Suppressor macrophage (primary cell): ENCODE measurements at places on chromosomes 3 and 15.

GRCh38 chr3:28399206-28399605 is 50.6 kb upstream of the AZI2 start:
- DNase-seq, result no peak

DNA sequence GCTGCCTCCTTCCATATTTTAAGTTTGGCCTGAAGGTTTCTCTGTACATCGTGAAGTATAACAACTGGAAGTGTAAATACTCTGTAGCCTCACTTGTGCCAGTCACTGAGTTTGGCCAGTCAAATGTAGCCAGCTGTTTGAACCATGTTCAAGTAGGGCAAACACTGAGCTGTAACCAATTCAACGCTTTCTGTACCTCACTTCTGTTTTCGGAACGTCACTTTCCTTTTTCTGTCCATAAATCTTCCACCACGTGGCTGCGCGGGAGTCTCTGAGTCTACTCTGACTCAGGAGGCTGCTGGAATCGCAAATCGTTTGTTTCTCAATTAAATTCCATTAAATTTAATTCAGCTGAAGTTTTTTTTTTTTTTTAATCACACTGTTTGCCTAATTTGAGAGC is 88.8 kb upstream of the RARB start:
- DNase-seq, result no peak

DNA sequence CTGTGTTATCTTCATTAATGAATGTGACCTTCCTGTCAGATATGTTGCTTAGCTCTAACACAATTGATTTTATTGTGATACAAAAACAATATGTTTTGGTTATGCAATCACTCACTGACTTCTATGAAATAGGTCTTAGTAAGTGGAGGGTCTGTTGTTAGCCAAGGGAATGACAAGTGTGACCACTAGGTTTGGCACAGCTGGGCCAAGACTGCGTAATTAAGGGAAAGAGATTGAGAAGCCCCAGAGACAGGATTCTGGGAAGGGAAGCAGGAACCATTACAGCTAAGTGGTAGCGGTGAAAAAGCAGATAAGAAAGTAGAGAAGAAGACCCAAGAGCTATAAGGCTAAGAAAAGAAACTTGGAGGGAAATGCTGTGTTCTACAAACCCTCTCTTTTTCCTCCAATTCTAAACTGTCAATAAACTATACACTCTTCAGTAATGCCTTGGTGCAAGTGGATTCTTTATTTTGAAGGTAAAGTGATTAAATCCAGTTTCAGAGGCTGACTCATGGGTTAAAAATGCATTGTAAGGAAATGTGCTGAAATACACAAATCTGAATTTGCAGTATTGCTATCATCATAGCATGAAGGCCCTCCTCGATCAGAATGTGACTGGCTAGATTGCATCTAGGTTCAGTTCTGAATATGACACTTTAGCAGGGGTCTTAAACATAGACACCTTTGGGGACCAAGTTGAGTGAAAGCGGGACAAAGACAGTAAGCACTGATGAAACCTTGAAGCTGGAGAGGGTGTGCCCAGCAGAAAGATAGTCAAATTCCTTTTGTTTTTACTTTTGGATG is 26.1 kb downstream of the KCNMB2 start:
- no peak for DNase-seq

- no peak for DNase-seq
These were observed 82.3 kb downstream of the CLDN11 start for GRCh38 chr3:170500995-170501394.

GRCh38 chr3:87225659-87226058 is 1.4 kb upstream of the CHMP2B start:
- DNase-seq, result no peak

DNA sequence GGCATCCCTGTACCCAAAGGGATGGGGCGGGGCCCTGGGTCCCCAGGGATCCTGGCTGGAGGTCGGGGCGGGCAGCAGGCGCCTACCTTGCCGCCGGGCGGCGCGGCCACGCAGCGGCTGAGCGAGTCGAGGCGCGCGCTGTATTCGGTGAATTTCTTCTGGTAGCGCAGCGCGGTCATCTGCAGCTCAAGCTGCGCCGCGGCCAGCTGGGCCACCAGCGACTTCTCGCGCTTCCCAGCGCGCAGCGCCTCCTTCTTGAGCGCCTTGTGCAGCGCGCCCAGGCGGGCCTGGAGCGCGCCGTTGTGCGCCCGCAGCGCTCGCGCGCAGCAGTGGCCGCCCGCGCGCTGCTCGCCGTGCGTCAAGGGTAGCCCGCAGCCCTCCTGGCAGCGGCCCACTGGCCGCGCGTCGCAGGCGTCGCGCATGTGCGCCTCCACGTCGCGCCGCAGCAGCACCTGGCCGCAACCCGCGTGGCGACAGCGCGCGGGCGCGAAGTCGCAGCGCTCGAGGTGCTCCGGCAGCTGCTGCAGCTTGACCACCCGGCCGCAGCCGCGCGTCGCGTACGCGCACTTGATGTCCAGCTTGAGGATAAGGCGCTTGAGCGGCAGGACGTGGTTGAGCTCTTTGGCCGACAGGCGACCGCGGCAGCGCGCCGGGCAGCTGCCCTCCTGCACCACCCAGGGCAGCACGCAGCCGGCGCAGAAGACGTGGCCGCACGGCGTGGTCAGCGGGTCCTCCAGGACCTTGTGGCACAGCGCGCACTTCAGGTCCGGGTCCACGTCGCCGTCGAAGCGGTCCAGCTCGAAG is 522 bp downstream of the PDZRN3 start:
- DNase-seq, result no peak

DNA sequence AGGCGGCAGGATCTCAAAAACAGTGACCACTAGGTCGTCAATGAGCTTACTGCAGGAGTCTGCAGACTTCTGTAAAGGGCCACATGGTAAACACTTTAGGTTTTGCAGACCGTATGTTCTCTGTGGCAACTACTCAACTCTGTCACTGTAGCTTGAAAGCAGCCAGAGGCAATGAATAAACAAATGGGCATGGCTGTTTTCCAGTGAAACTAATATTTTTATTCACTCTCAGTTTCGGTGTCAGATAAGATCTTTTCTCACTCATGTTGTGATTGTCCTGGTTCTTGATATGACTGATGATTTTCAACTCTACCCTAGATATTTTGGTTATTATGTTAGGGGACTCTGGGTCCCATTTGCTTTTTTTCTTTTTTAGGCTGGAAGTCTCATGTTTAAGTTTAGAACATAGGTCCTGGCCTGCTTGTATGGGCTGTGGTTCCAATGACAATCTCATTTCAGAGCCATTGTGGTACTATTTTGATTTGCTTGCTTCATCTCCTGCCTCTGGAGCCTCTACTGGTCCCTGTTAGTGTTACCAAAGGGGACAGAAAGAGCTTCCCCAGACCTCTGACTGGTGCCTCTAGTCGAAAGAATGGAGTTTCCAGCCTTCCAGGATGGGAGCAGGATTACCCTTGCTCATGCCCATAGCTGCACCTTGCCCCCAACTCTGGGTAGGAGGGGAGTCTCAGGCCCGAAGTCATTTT is 222.0 kb downstream of the STT3B start:
- DNase-seq, result no peak

DNA sequence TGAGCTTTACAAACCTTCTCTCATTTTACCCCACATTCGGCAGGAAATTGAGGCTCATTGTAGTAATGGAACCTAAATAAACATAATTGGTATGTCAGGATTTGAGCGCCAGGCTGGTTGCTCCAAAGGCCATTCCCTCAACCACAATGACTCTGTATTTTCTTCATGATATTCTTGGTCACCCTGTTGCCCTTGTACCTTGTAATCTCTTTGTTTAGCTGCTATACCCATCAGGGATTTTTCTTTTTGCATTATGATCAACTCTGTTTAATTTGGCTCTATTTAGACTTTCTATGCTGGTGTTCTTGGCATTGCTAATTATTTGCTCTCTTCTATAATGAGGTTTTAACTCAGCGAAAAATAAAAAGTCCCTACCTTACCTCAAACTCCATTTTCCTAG is 29.8 kb downstream of the DUOX2 start:
- no peak for DNase-seq

DNA sequence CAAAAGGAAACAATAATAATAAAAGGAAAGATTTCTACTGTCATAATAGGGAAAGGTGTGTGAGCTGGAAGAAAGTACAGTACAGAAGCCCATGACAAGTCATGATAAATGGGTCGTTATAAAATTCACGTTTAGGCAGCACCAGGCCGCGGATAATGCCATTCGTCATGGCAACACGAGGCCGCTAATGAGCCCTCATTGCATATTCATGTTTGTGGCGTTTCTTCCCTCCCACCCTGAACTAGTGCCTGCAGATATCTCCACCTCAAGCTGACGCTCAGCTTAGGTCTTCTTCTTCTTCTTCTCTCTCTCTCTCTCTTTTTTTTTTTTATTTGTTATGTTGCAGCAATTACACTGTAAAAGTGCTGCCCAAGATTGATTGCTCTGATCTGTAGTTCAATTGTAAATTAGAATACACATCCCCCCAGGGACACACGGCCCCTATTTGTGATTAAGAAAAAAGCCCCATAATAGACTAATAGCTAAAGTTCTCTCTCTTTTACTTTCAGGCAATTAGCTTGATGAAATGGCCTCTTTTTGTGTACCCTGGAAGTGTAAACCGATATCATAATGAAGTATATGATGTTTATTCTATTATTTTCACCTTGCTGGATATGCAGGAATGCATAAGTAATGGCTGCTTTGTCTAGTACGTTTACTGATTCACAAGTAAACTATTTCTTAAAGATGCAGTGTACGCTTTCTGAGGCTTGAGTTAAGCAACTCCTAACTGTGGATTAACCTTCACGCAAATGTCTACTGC is 61.9 kb upstream of the NR2F2 start:
- DNase-seq, result no peak

GRCh38 chr3:34102288-34102687 is 303.9 kb downstream of the PDCD6IP start:
- DNase-seq, result peak; percentile 12

DNA sequence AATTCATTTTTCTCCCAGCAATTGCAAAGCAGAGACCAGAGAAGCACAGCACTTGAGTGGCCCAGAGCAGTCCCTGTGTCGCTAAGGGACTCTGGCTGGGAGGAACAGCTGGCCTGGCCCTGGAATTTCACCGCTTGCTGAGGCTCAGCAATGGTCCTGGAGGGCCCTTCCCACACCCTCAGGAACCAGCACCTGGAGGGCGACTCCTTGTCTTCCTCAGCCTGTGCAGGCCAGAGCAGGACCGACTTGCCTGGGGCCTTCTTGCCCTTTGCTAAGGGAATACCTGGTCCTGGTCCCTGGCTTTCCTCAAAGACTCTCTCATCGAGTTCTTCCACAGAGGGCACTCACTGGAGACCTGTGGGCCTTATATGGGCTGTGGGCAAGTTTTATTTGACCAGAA is 294.6 kb downstream of the RPLP1 start:
- DNase-seq, result no peak

- no peak for DNase-seq
These were observed 548.1 kb upstream of the LMCD1 start for GRCh38 chr3:7953449-7954014.

DNA sequence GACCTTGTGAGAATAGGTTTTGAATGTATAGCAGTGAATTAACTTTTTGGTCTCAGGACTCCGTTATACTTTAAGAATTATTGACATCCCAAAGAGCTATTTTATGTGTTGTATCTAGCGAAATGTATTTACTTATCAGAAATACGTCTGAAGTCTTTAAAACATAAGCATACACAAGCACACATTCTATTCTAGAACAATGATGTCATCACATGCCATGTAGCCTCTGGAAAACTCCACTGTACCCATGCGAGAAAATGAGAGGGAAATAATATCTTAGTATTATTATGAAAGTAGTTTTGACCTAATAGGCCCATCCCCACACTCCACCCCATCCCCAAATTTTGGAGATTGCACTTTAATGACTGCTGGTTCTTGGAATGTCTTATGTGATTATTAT is 1.5 kb downstream of the POLR2M start:
- peak; percentile 9 for DNase-seq

DNA sequence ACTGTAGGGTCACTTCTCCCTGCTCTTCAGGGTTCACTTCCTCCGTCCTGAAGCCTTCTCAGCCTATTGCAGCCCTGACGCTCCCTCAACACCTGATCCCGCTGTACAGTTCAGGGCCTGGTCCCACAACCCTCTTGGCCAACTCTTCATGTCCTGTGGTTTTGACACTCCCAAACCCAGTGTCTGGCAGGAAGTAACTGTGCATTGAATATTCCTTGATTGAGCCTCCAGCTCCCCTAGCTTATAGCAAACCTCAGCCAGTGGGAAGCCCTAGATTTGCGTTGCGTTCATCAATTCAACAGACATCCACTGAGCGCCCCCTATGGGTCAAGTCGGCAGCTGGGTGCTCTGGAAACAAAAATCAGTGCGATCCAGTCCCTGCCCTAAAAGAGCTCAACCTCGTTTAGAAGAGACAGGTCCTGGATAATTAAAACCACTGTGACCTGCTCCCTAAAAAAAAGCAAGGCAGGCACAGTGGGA is 13.5 kb downstream of the UBAP1L start:
- DNase-seq, result peak; percentile 83

GRCh38 chr15:25703726-25704125 is 159.4 kb downstream of the ATP10A start:
- no peak for DNase-seq

GRCh38 chr3:97992547-97993173 is 20.4 kb upstream of the RIOX2 start:
- no peak for DNase-seq

GRCh38 chr3:17542591-17542990 is 199.8 kb downstream of the TBC1D5 start:
- no peak for DNase-seq

- no peak for DNase-seq
These were observed 292.9 kb downstream of the ZIC4 start for GRCh38 chr3:147113293-147114044.

GRCh38 chr15:52206446-52206845 is 15.3 kb upstream of the GNB5 start:
- no peak for DNase-seq

- DNase-seq, result no peak
These were observed 25.5 kb upstream of the KNG1 start for GRCh38 chr3:186691676-186692075.

DNA sequence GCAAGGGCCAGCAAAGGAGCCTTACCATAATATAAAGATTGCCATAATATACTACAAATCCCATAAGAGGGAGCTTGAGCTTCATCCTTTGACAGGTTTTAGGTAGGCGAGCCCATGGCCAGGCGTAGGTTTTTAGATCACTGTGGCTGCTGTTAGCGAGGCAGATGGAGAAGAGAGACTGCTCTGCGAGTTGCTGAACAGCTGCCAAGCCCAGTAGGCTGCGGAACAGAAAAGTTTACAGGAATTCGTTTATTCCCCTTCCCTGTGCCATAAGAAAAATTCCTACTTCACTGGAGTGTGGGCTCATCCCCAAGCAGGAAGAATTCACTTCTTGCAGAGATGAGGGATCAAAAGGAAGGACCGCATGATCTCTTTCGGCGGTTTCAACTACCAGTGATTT is 30.5 kb downstream of the TMED3 start:
- DNase-seq, result no peak

GRCh38 chr15:31367730-31368344 is 41.2 kb downstream of the KLF13 start:
- peak; percentile 16 for DNase-seq

- DNase-seq, result peak; percentile 53
These were observed 324.6 kb downstream of the MFSD1 start for GRCh38 chr3:159126261-159127020.
